H9 (cell line): ENCODE measurements at places on chromosomes 7 and 10.

DNA sequence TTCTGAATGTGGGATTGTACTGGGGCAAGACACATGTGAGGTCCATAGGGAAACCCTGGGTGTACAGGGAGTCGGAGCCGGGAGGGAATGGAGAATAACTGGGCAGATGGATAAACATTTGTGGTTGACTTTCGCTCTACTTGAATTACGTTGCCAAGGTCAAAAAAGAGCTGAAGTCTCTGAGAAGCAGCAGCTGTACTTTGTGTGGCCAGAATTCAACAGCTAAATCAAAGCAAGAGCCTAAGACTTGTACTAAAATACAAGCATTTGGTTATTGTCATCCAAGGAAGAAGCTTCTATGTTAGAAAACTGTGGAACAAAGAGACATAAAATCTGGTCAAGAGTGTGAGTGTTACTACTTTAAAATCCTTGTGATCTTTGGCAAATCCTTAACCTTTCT lies 457.2 kb downstream of the ARL4A start:
- DNase-seq: no peak

GRCh38 chr7:1933066-1933750 lies 263.1 kb downstream of the ELFN1 start:
- no peak for DNase-seq

GRCh38 chr7:55485501-55486191 lies 86.7 kb downstream of the VOPP1 start:
- DNase-seq: peak; percentile 16

DNA sequence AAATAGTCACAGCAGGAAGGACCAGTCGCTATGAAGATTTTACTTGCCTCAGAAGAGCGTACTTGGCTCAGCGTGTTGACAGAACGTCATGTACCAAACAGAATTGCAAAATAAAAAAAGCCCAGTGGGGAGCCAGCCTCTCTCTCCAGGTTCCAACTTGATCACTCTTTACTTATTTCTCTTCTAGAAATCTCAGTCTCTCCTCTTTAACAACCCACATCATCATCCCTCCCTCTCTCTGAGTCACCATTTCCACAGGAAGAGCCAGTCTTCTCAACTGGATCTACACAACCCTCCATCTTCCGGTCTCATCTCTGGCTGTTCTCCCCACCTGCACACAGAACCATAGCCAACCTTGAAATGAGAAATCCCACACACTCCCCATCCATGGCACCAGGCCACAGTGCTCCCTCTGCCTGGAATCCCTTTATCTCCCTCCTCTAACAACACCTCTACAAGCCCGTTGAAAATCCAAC lies 718.3 kb downstream of the GRID1 start:
- DNase-seq: no peak

GRCh38 chr7:41911792-41912191 lies 208.9 kb upstream of the INHBA start:
- DNase-seq: no peak

DNA sequence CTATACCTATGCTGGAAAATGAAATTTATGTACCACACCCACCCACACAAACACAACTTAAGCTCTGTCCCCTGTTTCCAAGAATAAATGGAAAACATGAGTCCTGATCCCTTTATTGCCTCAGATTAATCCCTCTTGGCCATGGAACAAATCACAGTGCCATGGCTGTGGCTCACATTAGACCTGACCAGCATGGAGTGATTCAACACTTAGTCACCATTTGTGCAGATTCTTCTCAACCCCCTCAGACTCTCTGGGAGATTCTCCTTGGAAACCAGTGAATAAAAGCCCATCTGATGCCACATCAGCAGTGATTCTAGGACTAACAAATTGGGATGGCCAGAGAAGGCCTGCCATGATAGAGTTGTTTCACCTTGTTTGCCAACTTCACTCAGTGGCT lies 204.4 kb upstream of the TMEM72 start:
- DNase-seq: no peak

DNA sequence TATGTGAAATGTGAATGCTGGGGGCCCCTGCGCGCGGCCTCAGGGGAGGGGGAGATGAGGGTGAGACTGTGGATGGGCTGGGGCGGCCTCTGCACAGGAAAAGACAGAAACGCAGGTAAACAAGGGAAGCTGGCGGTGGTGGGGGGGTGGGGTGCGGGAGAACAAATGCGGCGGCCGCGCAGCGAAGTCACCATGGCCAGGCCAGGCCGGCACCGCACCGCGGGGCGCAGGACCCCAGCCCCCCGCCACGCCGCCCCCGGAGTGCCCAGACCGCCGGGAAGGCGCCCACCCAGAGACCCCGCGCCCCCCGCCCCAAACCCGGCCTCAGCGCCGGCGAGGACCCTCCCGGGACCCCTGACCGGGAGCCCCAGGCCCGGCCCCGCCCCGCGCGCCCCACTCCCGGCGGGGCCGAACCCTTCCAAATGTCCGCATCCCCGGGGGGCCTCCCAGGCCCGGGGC lies 14.5 kb upstream of the DNAAF5 start:
- DNase-seq: no peak

GRCh38 chr7:142445019-142445686 lies 187.3 kb upstream of the PRSS58 start:
- peak; percentile 75 for DNase-seq

GRCh38 chr7:112485766-112486165 lies 5.0 kb downstream of the LSMEM1 start:
- DNase-seq: no peak

DNA sequence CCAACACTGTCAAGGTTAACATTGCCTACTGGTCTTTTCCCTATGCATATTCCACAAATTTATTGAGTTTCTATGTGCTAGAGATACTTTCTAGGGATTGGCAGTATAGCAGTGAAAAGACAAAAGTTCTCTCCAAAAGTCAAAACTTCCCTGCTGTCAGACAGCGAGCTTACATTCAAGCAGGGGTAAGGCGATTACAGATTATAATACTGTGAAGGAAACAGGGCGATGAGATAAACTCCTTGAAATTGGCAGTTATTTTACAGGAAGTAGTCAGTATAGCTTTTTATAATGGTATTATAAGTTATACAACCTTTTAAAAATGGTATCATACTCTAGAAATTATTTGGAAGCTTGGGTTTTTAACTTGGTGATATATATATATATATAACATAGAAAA lies 9.9 kb downstream of the VPS50 start:
- DNase-seq: no peak

DNA sequence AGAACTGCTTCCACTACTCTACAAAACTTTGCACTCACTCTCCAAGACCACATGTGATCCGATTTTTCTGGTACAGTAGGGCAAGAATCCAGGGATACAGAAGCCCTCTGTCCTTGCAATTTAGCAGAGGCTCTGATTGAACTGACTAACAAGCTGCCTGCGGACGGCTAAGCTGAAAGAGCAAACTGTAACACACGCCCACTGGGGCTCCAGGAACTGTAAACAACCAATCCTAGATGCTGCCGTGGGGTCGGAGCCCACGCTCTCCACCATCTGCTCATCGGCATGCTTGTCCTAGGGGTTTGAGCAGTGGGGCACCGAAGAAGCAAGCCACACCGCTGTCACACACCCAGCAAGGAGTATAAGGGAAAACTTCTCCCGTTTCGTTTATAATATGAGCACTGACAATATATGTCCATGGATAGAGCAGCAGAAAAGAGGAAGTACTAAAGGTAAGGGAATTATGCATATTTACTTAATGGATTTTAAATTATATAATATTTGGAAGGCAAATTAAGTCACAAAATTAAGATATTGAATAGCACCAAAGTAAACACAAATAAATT lies 634.4 kb upstream of the POT1 start:
- peak; percentile 53 for DNase-seq

DNA sequence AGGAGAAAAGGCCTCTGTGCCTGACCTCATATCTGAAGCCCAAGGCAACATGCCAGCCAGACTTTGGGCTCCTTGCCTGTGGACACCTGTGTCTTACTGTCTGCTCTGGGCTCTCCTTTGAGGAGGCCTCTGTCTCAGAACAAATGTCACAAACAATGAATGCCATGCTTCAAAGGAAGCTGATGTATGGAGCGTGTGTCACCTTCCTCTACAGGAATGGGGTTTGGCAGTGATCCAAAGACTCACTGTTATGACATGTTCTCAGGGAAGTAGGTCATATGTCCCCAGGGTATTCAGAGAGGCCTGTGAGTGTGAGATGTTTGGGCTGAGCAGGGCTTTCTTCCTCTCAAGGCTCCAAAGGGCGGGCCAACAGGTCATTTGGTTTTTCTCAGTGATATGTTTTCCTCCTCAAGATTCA lies 38.4 kb downstream of the PTPRE start:
- no peak for DNase-seq

GRCh38 chr10:100529475-100530298 lies at the start of gene NDUFB8:
Gene NDUFB8, minus strand, starts transcription at chr10:100529871. Its CDS starts 20 bp downstream, at chr10:100529851.
- peak; percentile 92 for DNase-seq

- DNase-seq: peak; percentile 32
These were observed 216.2 kb downstream of the AUTS2 start for GRCh38 chr7:69814421-69814962.

- DNase-seq: no peak
These were observed 128.8 kb upstream of the SEM1 start for GRCh38 chr7:96838481-96838880.

DNA sequence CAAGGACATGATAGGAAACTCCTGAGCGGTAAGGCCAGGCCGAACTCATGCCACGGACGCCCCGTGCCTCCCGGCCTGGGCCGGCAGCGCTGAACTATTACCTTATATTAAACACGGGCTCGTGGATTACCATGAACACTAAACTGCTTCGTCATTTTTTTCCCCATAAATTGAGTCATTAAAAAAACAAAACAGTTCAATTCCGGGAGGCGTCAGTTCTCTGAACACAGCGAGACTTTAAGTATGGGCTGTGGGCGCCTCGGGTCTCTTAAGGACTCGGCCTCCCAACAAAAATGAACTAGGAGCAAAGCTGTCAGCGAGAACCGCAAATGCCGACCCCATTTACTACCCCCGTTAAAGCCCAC lies 519 bp downstream of the PITRM1 start:
- DNase-seq: no peak

DNA sequence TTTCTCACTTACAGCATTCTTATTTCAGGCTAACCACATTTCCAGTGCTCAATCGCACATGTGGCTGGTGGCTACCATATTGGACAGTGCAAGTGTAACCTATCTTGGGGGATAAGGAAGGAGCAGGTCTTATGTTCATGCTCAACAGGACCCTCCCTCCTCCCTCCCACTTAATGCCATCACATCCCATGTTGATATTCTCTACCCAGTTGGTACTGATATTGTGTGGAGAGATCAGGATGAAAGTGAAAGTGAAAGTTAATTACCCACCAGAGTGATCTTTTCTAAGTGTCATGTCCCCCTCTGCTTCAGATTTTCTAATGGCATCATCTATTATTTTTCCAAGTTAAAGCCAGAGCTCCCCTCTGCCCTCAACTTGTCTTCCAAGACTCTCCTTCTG lies 91.6 kb downstream of the BMPER start:
- no peak for DNase-seq

DNA sequence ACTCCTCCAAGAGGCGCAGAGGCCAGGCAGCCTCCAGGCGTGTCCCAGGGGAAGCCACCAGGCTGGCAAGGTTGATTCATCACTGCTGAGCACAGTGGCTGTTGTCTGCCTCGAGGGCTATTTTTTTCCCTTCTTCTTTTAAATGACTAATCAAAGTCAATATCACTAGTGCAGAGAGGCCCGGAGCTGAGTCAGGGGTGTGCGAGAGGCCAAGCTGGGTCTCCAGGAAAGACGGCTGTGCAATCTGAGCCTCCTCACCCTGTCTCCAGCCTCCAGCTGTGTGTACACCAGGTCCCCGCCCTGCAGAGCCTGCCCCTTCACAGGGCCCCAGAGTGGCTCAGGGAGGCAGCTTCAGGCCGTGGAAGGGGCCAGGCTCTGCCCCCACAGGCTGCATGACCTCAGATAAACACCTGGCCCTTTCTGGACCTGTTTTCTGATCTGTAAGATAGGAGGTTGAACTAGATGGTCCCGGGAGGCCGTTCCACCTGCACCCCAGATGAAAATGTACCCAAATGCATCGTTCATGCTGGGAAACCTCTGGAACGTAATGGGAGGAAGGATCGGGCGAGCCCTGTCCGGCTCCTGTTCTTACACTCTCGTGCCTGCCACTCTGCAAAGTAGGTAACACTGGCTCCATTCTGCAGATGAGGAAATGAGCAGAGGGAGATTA lies 3.7 kb downstream of the STX1A start:
- no peak for DNase-seq

DNA sequence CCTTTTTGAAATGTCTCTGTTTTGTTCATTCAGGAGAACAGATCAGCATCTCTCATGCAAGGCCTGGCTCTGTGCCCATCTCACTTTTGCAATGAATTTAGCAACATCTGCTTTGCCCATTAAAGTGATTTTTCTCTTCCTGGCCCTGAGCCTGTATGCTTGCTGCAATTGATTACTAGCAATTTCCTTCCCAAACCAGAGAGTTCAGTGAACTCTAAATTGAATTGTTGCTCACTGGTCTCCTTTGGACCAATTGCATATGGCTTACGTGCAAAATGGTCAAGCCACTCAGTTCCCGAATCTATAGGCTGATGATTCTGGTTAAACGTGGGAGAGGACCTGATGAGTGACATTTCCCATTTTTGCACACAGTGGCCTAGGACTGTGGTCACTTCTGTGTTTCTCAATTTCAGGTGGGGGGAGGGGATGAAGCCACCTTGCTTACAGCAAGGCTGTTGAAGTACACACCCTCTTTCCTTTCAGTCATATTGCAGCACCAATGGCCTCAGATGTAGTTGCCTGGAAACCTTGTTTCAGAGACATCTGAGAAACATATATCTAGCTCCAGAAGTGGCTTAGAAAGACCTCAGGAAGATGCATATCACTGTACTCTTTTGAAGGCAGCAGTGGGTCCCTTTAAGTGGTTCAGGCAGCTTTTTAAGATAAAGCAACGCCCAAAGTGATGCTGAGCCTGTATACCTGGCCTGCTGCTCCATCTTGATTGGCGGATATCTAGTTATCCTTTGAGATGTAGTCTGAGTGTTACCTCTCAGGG lies 201.4 kb downstream of the PTEN start:
- DNase-seq: no peak

DNA sequence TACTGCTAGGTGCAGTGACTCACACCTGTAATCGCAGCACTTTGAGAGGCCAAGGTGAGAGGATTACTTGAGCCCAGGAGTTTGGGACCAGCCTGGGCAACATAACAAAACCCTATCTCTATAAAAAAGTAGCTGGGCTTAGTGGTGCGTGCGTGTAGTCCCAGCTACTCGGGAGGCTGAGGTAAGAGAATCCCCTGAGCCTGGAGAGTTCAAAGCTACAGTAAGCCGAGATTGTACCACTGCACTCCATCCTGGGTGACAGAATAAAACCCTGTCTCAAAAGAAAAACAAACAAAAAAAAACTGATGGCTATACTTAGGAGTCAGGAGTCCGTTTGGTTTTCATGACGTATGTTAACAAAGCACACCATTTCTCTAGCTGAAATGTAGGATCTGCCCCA lies 2.9 kb downstream of the SGMS1 start:
- DNase-seq: no peak
